ENCODE measurements at places on chromosomes 13 and 19.

DNA sequence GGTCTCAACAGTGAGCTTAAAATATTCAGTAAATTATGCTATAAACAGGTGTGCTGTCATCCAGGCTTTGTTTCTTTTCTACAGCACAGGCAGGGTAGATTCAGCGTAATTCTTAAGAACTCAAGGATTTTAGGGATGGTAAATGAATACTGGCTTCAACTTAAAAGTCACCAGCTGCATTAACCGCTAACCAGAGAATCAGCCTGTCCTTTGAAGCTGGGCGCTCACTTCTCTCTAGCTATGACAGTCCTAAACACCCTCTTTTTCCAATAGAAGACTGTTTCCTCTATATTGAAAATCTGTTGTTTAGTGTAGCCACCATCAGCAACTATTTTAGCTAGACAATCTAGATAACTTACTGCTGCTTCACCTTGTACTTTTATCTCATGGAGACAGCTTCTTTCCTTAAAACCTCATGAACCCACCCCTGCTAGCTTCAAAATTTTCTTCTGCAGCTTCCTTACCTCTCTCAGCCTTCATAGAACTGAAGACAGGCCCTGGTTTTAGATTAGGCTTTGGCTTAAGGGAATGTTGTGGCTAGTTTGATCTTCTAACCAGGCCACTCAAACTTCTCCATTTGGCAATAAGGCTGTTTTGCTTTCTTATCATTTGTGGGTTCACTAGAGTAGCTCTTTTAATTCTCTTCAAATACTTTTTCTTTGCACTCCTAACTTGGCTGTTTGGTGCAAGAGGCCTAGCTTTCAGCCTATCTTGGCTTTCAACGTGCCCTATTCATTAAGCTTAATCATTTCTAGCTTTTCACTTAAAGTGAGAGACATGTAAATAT is 89.5 kb downstream of the USP12 start:
- no peak for DNase-seq

GRCh38 chr19:3098141-3098514 is 4.0 kb downstream of the GNA11 start:
- no peak for DNase-seq

DNA sequence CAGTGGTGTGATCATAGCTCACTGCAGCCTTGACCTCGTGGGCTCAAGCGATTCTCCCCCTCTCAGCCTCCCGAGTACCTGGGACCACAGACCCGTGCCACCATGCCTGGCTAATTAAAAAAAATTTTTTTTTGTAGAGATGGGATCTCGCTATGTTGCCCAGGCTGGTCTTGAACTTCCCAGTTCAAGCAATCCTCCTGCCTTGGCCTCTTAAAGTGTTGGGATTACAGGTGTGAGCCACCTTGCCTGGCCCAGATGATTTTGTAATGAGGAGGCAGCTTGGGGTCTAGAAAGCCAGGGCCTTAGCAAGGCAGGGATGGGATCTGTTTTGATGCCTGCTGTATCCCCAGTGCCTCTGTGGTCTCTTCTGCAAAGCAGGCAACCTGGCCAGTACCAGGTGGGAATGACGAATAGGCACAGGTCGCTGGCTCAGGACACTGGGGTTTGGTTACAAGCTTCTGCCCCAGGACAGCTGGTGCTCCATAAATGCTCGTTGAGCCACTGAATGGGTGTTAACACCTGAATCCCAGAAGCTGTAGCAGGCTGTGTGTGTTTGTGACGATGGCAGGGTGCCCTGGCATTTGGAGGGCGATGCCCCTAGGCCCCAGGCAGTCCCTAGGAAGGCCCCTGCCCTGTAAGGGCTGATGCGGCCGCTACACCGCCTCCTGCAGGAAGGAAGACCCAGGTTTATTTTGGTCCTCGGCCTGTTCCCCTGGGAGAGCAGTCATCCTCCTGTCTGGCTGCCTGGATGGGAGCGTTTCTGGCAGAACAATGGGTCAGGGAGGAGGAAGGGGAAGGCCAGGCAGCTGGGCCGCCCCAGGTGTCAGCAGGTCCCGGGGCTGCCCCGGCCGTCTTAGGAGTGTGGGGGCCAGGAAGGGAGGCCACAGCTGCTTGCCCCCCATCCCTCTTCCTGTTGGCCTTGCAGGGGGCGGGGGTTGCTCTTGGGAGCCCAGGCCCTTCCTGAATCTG is 8.6 kb downstream of the TNFAIP8L1 start:
- DNase-seq = no peak

- no peak for DNase-seq
These were observed 194.7 kb downstream of the ZNF536 start for GRCh38 chr19:30566681-30567420.

DNA sequence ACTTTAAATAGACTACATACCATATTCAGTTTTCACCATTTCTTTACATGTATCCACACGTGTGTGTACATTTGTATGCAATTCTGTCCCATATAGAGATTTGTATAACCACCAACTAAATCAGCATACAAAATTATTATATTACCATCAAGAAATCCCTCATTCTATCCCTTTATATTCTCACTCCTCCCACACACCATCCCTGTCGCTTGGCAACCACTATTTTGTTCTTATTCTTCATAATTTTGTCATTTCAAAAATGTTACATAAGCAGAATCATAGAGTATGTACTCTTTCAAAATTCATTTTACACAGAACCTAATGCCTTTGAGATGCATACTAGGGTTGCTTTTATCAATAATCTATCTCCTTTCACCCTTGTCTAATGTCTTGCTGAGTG is 740.5 kb downstream of the SLITRK5 start:
- DNase-seq = no peak

GRCh38 chr13:39417643-39418042 is 185.3 kb downstream of the LHFPL6 start:
- DNase-seq = peak; percentile 20

DNA sequence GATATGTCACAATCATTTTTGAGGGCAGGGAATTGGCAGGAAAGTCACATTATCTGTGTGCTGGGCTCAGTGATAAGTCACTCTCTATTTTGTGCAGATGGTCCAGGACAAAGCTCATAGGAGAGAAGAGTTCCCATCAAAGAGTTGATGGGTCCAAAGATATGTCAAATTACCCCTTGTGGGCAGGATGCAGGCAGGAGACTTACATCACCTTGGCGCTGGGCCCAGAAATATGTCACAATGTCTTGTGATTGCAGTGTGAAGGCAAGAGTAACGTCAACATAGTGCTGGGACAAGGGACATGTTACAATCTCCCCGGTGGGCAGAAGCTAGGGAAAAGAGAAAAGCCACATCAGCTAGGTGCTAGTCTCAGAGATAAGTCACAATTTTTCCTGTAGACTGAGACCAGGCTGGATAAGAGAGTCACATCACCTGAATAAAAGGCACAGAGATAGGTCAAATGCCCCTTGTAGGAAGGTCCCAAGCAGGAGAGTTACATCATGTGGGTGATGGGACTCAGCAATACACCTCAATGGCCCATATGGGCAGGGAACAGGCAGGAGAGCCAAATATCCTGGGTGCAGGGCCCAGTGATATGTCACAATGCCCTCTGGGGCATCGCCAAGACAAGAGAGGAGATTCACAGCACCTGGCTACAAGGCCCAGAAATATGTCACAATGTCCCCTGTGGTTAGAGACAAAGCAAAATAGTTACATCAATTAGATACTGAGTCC is 47.9 kb downstream of the ZNF99 start:
- no peak for DNase-seq

DNA sequence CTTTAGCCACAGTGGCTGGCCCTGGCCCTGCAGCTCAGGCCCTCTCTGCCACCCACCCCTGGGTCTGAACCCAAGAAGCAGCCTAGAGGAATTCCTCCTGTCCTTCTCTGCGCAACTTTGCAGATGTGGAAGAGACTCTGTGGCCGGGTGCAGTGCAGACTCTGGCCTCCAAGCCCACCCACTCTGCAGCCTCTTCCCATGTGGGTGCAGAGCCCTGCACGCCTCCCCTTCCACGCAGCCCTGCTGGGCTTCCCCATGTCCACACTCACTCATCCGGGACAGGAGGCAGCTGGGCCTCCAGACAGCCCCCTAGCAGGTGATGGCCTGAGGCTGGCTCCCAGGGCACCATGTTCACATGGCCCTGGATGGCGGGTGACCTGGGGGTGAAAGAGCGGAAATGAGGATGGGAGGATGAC is 2.5 kb downstream of the TEX29 start:
- DNase-seq = no peak

DNA sequence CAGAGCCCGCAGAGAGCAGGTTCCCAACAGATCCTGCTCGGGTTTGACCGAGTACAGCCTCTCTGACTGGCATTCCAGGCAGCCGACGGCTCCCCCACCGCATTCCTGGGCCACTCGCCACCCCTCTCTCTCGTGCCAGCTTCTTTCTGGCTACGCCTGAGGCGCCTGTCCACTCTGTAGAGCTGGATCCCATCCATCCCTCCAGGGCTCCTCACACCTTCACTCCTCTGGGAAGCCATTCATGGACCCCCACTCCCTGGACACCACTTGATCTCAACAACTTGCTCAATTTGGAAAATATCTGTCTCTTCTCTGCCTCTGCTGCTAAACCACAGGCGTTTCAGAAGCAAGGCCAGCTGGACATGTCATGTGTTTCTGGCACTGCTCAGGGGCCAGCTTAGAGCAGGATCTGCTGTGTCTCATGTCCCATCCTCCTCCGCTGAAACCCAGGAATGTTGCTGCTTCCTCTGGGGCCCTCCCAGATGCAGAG is 30.6 kb upstream of the ATP1A3 start:
- peak; percentile 73 for DNase-seq

- peak; percentile 28 for DNase-seq
These were observed 2.9 kb downstream of the HTR2A start for GRCh38 chr13:46893798-46894560.

GRCh38 chr19:47765523-47766358 is 12.8 kb upstream of the SELENOW start:
- peak; percentile 48 for DNase-seq

DNA sequence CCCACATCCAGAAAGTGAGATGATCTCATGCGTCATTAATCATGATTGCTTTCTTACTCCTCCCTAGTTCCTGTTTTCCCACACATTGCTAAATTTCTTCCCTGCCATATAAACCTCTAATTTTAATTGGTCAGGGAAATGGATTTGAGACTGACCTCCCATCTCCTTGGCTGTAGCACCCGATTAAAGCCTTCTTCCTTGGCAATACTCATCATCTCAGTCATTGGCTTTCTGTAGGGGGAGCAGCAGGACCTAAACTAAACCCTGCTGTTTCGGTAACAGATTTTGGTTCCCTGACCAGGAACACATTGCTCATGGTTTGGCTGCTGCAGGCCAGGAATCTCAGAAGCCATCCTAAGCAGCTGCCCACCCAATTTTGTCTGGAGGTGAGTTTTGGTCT is 61.7 kb downstream of the SPRYD7 start:
- no peak for DNase-seq

Data from HTR-8/SVneo (cell line).